ENCODE measurements at places on chromosomes 1 and 21. TPM values are rescaled to one million over a fixed set of nuclear protein-coding genes. Genes with fewer than 3 reads are reported as not detected.

HES3 gene
- polyA plus RNA-seq, result not detected

- peaks cover 5% of the 10 kb centered on the region for H3K4me1 ChIP-seq
- no peak for DNase-seq
- no peaks in the 10 kb centered on the region for H3K27me3 ChIP-seq
- H3K4me3 ChIP-seq, result no peak overlapping the region
Measured at GRCh38 chr1:154619181-154619948, 11.4 kb upstream of the ADAR start.

- H3K4me3 ChIP-seq, result no peak overlapping the region
- H3K36me3 ChIP-seq, result no peaks in the 10 kb centered on the region
- no peaks in the 10 kb centered on the region for H3K4me1 ChIP-seq
- H3K27me3 ChIP-seq, result no peaks in the 10 kb centered on the region
- no peak overlapping the region for H3K27ac ChIP-seq
Measured at GRCh38 chr1:42529724-42530181, 66.7 kb downstream of the CCDC30 start.

CELA2A gene
- polyA plus RNA-seq, result not detected

All from IMR-90 (cell line).